NCI-H345 (cell line): ENCODE measurements at places on chromosomes 5 and 9.

- DNase-seq: no peak
These were observed 11.6 kb downstream of the OR13C8 start for GRCh38 chr9:104580562-104580961.

GRCh38 chr5:306011-306805 lies 15.3 kb upstream of the AHRR start:
- no peak for DNase-seq

DNA sequence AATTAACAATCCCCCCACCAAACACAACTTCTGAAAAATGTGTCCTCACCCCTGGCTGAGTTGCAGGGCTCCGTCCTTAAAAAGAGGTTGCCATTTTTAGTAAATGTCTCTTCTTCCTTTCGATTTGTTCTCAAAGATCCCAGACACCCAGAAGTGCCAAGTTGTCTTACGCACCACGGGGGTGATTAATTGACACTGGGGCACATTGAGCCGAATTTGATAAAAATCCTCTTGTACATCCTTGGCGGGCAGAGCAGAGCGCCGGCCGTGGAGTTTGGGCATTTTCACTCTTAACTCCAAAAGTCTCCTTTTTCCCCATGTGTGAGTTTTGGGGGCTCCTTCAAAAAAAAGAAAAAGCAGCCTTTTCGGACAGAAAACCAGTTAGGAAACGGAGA lies 4.5 kb downstream of the LMX1B start:
- no peak for DNase-seq

DNA sequence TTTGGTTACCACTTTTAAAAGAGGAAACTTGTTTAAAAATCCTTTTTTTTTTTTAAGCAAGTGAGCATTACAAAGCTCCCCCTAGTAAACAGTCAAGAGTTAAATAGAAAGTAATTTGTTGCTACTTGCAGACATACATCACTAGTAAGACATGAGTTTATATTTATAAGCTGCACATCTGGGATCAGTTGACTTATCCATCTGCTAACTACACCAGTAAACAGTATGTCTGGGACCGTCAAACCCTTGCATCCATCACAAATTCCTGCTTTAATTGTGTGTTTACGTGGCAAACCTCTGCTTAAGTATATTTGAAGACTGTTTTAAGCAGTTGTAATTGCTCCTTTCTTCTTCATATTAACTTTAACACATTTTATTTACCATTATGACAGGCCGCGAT lies 146.8 kb downstream of the EBF1 start:
- DNase-seq: no peak

DNA sequence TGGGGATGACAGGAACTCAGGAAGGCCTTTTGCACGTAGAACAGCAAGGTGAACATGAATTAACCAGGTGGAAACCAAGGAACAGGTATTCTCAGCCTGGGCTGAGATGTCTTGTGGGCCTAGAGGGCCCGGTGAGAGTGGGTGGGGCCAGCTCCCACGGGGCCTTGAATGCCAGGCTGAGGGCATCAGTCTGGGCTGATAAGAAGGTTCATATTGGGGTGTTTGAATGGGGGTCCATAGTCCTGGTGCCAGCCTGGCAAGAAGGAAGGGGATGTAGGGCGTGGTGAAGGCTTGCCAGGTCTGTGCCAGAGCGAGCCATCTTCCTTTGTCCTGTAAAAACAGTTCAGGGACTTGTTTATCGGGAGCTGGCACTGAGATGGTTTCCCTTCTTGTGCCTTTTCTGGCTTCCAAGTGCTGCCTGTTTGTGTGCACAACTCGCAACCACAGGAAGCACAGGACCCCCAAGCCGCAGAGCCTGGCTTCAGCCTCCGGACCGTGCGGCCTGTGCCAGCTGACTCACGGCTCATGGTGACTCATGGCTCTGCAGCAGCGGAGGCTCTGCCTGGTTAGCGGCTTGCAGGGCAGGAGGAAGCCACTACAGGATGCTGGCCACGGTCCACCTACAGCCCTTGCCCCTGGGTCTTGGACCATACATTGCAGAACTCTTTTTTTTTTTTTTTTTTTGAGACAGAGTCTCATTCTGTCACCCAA lies 2.4 kb downstream of the CARD19 start:
- DNase-seq: no peak
